ENCODE measurements at places on chromosomes 1 and 21. TPM values are rescaled to one million over a fixed set of nuclear protein-coding genes. Genes with fewer than 3 reads are reported as not detected.
A peak's percentile ranks its signal among the peaks of the same experiment; 100 is the strongest.

- no peak overlapping the region for H3K27ac ChIP-seq
- DNase-seq = no peak
- H3K27me3 ChIP-seq = no peaks in the 10 kb centered on the region
- no peaks in the 10 kb centered on the region for H3K36me3 ChIP-seq
- no peak overlapping the region for H3K4me3 ChIP-seq
- no peaks in the 10 kb centered on the region for H3K4me1 ChIP-seq
Observed at GRCh38 chr21:33371366-33371765, 31.8 kb upstream of the IFNGR2 start.

DNA sequence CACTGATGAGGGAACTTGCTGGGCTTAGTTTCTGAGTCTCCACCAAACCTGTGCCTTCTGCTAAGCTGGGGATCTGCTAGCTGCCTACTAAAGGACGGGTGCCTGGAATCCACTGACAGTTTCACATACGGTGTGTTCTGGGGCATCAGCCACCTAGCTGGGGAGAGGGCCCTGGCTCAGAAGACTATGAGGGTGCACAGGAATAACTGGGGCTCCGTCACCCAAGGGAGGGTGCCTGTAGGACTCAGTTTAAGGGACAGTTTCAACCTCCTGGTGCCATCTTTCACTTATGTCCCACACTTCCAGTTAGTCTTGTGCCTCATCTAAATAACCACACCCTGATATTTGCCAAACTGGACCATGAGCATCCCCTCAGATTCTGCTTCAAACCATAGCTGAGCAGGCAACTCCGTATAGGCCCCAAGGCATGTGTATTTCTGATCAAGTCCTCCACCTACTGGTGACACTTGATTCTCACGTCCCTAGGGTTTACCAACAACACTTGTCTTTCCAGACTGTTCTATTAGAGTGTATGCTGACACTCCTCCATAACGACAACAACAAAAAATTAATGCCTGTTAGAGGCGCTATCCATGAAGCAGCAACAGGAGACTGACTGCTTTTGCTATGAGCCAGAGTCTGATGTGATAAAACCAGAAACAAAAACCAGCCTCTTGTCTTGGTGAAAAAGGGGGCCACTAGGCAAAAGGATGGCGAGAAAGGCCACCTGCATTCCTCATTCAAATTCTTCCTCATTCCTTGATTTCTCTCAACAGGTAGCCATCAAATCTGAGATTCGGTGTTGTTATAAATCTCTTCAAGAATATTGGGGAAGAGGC lies 55.0 kb upstream of the PAXBP1 start:
- H3K27me3 ChIP-seq = peaks cover 1% of the 10 kb centered on the region
- peak; percentile 49 for DNase-seq
- H3K36me3 ChIP-seq = no peaks in the 10 kb centered on the region
- H3K27ac ChIP-seq = no peak overlapping the region
- H3K4me3 ChIP-seq = no peak overlapping the region
- H3K4me1 ChIP-seq = no peaks in the 10 kb centered on the region

DNA sequence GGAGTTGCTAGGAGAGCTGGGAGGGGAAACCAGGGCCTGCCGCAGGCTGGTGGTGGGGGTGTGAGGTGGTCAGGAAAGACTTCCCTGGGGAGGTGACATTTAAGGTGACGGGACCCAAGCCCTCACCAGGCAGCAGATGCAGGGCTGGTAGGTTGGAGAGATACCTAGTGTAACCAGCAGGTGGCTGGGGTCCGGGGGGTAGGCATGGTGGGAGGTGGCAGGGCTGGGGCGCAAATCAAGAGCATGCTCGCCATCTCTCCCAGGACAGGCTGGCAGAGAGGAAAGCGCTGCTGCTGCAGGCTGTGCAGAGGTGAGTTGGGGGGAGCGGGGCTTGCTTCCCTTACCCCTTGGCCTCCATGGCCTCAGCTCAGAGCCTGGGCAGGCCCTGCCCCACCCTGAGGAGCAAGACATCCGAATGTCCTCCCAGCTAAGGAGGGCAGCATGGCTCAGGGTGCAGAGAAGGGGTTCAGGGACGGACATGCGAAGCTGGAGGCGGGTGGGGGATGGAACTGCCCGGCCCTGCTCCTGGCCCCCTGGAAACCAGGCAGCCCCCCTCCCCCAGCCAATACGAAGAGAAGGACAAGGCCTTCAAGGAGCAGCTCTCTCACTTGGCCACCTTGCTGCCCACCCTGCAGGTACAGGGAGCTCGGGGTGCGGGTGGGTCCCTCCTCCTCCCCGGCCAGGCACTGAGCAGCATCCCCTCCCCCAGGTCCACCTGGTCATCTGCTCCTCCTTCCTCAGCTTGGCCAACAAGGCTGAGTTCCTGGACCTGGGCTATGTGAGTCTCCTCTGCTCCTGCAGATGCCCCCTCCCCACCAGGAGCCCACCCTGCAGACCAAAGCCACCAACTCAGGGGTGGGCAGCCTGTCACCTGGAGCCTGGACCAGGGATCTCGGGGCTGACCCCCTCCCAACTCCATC lies 4.0 kb downstream of the RNF207 start:
- H3K27ac ChIP-seq = peak overlapping the region; percentile 71
- peak; percentile 88 for DNase-seq
- peaks cover 11% of the 10 kb centered on the region for H3K36me3 ChIP-seq
- H3K4me1 ChIP-seq = peaks cover 18% of the 10 kb centered on the region

DNA sequence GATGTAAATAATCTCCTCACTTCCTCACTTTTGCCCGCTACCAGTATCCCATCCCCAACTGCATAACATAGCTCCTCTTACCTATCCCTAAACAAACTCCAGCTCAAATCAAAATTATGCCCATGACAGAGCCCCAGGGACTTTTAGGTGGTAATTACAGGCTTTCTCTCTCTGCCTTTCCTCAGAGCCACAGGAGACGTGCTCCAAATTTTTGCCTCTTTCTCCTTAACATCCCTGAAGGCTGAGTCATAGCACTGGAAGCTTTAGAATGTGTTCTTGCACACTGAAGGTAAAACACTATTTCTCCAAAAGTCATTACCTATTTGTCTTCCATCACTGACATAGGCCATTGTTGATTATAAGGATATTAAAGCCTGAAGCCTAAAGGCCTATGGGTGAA lies 263.5 kb upstream of the PLD5 start:
- H3K36me3 ChIP-seq = no peaks in the 10 kb centered on the region
- H3K4me3 ChIP-seq = no peak overlapping the region
- H3K4me1 ChIP-seq = no peaks in the 10 kb centered on the region
- no peak for DNase-seq
- no peaks in the 10 kb centered on the region for H3K27me3 ChIP-seq

GRCh38 chr21:45548711-45549491 lies 6.7 kb upstream of the SLC19A1 start:
- no peak overlapping the region for H3K4me3 ChIP-seq
- no peak for DNase-seq
- H3K27me3 ChIP-seq = no peaks in the 10 kb centered on the region

GRCh38 chr1:56830052-56830451 lies 10.8 kb upstream of the FYB2 start:
- peaks cover 3% of the 10 kb centered on the region for H3K4me1 ChIP-seq
- no peak for DNase-seq
- H3K36me3 ChIP-seq = no peaks in the 10 kb centered on the region

- H3K27ac ChIP-seq = no peak overlapping the region
- no peaks in the 10 kb centered on the region for H3K4me1 ChIP-seq
- H3K27me3 ChIP-seq = peaks cover 41% of the 10 kb centered on the region
- H3K4me3 ChIP-seq = no peak overlapping the region
Observed at GRCh38 chr1:24992761-24993211, 62.7 kb upstream of the RUNX3 start.

GRCh38 chr1:86829321-86829720 lies 84.6 kb downstream of the SELENOF start:
- no peaks in the 10 kb centered on the region for H3K4me1 ChIP-seq
- H3K36me3 ChIP-seq = no peaks in the 10 kb centered on the region
- no peaks in the 10 kb centered on the region for H3K27me3 ChIP-seq
- no peak overlapping the region for H3K4me3 ChIP-seq
- no peak for DNase-seq

- H3K36me3 ChIP-seq = no peaks in the 10 kb centered on the region
- no peak overlapping the region for H3K4me3 ChIP-seq
- DNase-seq = no peak
- H3K27ac ChIP-seq = no peak overlapping the region
Observed at GRCh38 chr1:65230731-65231481, 78.4 kb upstream of the DNAJC6 start.

- H3K27ac ChIP-seq = no peak overlapping the region
- H3K36me3 ChIP-seq = no peaks in the 10 kb centered on the region
- H3K27me3 ChIP-seq = no peaks in the 10 kb centered on the region
- H3K4me3 ChIP-seq = no peak overlapping the region
- no peak for DNase-seq
Observed at GRCh38 chr1:117671781-117672501, 66.1 kb downstream of the TENT5C start.

- no peak overlapping the region for H3K4me3 ChIP-seq
- H3K27me3 ChIP-seq = no peaks in the 10 kb centered on the region
- H3K36me3 ChIP-seq = peaks cover 5% of the 10 kb centered on the region
- no peaks in the 10 kb centered on the region for H3K4me1 ChIP-seq
Observed at GRCh38 chr1:2594001-2594640, 7.5 kb downstream of the PRXL2B start.

DNA sequence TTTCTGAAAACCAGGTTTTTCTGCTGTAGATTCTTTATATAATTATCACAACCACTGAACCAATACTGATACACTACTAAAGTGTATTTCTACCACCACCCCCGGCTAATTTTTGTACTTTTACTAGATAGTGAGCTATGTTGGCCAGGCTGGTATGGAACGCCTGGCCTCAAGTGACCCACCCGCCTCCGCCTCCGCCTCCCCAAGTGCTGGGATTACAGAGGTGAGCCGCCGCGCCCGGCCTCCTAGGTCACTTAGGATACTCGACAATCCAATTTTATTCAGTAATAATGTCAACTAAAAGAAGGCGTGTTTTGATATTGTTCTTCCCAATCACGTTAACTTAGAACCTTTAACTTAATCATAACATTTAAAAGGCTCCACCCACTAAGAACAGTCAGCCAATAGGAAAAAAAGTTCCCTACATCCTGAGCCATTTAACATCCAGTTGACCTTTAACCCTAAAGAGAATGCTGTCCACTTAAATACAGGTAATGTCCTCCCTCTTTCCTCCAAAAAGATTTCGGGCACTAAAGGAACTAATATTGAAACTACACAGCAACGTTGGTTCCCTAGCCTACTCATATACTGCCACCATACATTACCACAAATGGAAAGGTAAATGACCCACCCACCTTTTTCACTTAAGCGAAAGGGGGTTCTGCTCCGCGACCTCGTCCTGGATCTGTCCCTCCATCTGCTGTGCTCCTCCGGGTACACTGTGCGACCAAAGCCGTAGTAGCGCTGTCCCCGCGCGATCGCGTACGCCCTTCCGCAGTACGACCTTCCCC lies 1.2 kb downstream of the RSRP1 start:
- no peaks in the 10 kb centered on the region for H3K27me3 ChIP-seq
- peaks cover 11% of the 10 kb centered on the region for H3K4me1 ChIP-seq
- peak overlapping the region; percentile 99 for H3K27ac ChIP-seq
- DNase-seq = peak; percentile 55
- peaks cover 56% of the 10 kb centered on the region for H3K36me3 ChIP-seq

DNA sequence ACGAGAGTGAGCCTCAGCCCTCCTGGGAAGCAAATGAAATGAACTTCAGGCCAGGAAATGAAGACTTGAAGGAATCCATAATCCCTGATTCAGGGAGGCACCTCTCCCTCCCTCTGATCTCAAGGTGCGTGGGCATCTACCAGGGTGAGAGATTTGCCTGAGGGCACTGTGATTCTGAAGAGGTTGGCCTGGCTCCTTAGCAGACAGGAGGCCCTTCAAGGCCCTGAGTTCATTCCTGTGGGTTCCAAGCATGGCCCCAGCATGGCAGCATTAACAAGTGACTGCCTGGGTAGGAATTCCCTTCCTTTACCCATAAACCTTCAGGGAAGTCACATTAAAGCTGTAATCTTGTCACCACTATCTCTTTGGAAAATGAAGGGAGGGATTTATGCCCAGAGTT lies 29.8 kb upstream of the IFNGR2 start:
- peaks cover 10% of the 10 kb centered on the region for H3K4me1 ChIP-seq
- no peaks in the 10 kb centered on the region for H3K27me3 ChIP-seq
- DNase-seq = no peak
- H3K27ac ChIP-seq = no peak overlapping the region
- H3K36me3 ChIP-seq = no peaks in the 10 kb centered on the region

- no peaks in the 10 kb centered on the region for H3K27me3 ChIP-seq
- no peaks in the 10 kb centered on the region for H3K36me3 ChIP-seq
- no peak overlapping the region for H3K4me3 ChIP-seq
- no peak overlapping the region for H3K27ac ChIP-seq
- DNase-seq = peak; percentile 72
Observed at GRCh38 chr21:45615145-45615711, 28.3 kb upstream of the PCBP3 start.

DNA sequence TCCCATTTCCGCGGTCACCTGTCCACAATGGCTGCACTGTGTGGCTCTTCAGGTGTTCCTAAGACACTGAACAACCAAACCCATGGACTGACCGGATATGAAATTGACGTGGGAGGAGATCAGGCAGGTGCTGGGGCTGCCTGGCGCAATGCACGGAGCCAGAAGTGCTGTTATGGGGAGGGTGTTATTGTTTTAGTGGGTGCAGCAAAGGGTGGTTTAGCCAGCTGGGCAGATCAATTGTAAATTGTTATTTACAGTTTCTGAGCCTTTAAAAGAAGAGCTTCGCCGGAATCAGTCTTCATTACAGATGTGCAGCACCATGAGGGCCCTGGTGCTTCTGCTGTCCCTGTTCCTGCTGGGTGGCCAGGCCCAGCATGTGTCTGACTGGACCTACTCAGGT lies at the start of gene CA6:
CA6 (plus strand) TSS at position 301 of the 400 bp plus-strand sequence; CDS start at position 320, 19 bp downstream.
- no peak within 1 kb of the TSS for H3K27ac ChIP-seq
- H3K36me3 ChIP-seq = no peaks in the 10 kb centered on the region
- no peak within 1 kb of the TSS for H3K4me3 ChIP-seq
- H3K4me1 ChIP-seq = no peaks in the 10 kb centered on the region
- no peaks in the 10 kb centered on the region for H3K27me3 ChIP-seq

DNA sequence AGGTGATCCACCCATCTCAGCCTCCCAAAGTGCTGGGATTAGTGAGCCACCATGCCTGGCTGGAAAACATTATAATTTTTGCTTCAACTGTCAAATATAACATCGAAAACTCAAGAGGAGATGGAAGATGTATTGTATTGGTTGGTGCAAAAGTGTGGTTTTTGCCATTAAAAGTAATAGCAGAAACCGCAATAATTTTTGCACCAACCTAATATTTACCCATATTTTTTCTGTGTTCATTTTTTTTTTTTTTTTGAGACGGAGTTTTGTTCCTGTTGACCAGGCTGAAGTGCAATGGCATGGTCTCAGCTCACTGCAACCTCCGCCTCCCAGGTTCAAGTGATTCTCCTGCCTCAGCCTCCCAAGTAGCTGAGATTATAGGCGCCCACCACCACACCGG lies 27.1 kb upstream of the SHE start:
- H3K4me1 ChIP-seq = no peaks in the 10 kb centered on the region
- H3K4me3 ChIP-seq = no peak overlapping the region
- no peak for DNase-seq
- no peaks in the 10 kb centered on the region for H3K36me3 ChIP-seq
- H3K27ac ChIP-seq = no peak overlapping the region

GRCh38 chr1:23376890-23377811 lies 7.5 kb upstream of the ZNF436 start:
- no peak for DNase-seq
- no peaks in the 10 kb centered on the region for H3K36me3 ChIP-seq
- peak overlapping the region; percentile 64 for H3K27ac ChIP-seq
- H3K4me3 ChIP-seq = no peak overlapping the region
- H3K27me3 ChIP-seq = no peaks in the 10 kb centered on the region
- peaks cover under 1% of the 10 kb centered on the region for H3K4me1 ChIP-seq

The UTS2 gene
- polyA plus RNA-seq = 0.13 TPM

The CFHR2 gene
- not detected for polyA plus RNA-seq

The PRDM16 gene
- not detected for polyA plus RNA-seq

The C1orf87 gene
- not detected for polyA plus RNA-seq

The RNU1-4 gene
- not detected for polyA plus RNA-seq

All from SK-N-SH (cell line).